Neuronal stem cell (in vitro differentiated cells): ENCODE measurements at places on chromosomes 5 and 9.

DNA sequence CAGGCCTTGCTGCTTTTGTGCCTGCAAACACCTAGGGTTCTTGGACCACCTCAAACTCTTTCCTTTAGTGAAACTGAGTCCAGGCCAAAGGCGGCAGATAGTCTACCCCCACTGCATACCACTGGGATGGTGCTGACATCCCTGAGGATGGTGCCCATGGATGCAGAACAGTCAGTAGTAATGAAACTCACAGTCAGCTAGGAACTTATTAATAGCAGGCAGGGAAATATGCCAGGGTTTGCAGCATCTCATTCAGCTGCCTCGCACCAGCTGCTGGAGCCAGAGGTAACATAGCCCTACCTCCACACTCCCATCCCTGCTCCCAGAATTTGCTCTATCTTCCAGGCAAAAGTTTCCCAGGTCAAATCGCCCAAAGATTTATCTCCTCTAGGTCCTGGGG is 189.1 kb downstream of the SREK1 start:
- no peak for DNase-seq

GRCh38 chr5:115414406-115415142 is 118.1 kb upstream of the CCDC112 start:
- DNase-seq: no peak

GRCh38 chr5:171242521-171242920 is 66.5 kb upstream of the TLX3 start:
- no peak for DNase-seq

- DNase-seq: no peak
These were observed 73.7 kb downstream of the MPDZ start for GRCh38 chr9:13205824-13206223.

DNA sequence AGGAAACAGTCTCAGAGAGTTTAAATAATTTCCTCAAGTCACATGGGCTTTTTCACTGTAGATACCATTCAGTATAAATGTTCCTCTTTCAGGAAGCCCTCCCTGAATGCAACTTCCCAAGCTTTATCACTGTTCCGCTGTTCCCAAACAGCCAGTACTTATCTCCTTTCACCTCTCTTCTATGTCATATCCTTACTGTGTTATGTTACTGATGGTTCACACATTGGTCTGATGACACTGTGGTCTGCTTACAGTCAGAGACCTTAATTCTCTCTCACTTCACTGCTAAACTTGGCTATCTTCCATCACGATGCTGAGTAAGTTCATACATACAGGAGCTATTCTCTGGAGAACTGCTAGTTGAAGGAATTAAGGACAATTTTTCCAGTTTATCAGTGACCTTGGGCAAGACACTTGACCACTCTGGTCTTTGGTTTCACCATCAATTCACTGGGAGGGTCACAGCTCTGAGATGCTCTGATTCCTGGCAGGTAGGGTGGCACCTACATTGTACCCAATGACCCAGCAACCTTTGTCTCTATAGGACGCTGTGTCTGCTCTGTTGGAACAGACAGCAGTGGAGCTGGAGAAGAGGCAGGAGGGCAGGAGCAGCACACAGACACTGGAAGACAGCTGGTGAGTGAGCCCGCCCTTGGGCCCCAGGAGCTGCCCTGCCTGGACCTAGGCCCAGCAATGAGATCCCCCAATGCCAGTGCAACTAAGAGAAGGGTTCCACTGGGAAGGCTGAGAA is 42.1 kb upstream of the RARS1 start:
- no peak for DNase-seq

GRCh38 chr5:73564675-73565074 is 764 bp downstream of the ANKRA2 start:
- no peak for DNase-seq

- DNase-seq: no peak
These were observed 290.8 kb upstream of the FBXL7 start for GRCh38 chr5:15209053-15209762.

GRCh38 chr9:132244582-132245455 is 83.0 kb downstream of the NTNG2 start:
- DNase-seq: no peak

DNA sequence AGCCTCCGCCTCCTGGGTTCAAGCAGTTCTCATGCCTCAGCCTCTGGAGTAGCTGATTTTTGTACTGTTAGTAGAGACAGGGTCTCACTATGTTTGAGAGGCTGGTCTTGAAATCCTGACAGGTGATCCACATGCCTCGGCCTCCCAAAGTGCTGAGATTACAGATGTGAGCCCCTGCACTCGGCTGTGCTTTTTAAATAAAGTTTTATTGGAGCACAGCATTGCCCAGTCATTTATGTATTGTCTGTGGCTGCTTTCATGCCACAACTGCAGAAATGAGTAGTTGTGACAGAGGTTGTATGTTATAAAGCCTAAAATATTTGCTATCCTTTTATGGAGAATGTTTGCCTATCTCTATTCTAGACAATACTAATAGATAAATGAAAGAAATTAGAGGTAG is 169.2 kb downstream of the AOPEP start:
- DNase-seq: no peak

DNA sequence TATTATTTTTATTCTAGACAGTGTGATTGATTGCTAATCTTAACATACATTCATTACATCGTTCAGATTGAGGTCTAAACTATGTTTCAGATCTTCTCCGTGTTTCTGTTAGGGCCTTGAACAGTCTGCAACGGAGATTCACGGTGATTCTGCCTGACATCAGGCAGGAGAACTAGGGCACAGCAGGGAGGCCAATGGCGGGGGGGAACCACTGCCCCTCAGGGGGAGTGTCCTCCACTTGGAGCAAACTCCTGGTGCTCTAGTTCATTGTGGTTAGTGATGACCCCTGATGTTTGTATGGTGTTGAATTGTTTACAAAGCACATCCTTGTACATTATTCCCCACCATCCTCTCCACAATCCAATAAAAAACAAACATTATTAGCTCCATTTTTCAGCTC is 173.5 kb downstream of the ZNF608 start:
- DNase-seq: no peak

DNA sequence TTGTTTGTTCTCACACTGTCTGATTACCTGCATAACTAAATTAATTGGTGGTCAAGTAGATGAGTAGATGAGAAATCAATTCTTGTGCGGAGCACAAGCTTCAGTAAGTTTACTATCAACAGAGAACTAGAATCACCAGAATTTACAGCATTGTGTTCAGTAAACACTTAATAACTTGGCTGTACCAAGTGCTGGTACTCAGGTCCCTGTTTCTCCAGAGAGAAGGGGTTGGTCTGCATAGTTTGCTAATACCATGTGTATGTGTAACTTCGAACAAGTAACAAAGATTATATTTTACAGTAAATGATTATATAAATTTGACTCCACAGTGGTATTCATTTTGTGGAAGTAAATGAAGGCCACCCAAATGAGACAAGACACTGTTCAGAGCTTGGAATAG is 146.3 kb downstream of the PCSK5 start:
- no peak for DNase-seq

DNA sequence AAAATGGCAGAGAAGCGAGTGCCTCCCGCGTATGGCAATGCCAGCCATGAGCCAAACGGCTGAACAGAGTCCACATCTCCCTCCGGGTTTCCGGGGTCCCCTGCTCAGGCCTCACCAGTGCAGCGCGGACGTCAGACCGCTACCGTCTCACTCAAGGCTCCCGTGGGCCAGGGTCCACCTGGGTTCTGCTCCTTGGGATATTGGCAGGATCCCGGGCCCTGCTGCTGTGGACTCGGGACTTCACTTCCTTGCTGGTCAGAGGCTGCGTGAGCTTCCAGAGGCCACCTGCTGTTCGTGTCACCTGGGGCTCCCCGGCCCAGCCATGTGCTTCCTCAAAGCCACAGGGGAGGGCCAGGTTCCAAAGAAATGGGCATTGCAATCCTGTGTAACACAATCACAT is 38.4 kb upstream of the CLPTM1L start:
- DNase-seq: no peak

GRCh38 chr9:11686733-11687132 is 1006.5 kb upstream of the TYRP1 start:
- DNase-seq: no peak

DNA sequence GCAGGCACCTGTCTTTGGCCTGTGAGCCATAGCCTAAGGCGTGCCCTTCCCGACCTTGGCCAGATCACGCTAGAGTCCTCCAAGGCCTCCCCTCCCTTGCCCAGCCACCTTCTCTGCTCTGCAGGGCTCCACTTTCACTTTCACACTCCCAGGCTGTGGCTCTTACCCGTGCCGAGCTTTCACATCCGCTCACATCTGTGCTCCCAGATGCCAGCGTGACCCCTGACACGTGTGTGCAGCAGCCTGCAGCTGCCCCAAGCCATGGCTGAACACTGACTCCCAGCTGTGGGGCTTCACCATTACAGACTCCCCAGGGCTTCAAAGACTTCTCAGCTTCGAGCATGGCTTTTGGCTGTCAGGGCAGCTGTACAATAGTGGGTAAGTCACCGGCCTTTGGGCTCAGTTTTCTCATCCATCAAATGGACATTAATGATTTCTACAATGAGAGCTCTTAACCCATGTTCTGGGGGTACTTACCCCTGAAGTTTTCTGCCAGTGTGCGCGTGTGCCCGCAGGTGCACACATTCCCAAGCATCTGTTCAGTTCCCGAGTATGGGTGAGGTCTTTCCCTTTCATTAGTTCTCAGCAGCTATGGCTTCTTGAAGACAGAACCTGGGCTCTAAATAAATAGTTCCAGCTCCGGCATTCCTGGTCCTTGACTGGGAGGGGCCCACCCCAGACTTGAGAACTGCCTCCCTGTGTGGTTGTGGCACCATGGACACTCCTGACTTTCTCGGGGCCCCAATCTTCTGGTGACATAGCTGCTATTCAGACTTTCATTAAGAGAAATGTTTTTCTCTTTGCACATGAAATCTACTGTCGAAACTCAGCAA is 118.6 kb downstream of the RGS3 start:
- no peak for DNase-seq

- no peak for DNase-seq
These were observed 141.1 kb downstream of the EFNA5 start for GRCh38 chr5:107529618-107530017.

DNA sequence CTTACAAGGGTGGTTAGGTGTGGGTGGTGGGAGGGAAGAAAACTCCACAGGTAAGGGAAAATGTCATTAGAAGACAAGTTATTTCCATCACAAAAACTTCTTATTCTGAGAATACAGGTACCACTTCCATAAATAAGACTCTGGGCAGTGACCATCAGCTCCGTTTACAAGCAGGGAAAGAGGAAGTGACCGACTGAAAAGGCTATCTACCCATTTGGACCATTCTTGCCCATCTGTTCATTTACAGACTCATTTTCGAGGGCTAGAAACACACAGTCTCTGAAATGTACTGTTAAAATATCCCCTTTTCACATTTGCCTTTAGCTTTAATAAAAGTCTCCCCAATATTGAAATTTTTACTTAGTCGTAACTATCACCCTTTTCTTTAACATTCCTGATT is 79.5 kb downstream of the TTC39B start:
- DNase-seq: no peak

DNA sequence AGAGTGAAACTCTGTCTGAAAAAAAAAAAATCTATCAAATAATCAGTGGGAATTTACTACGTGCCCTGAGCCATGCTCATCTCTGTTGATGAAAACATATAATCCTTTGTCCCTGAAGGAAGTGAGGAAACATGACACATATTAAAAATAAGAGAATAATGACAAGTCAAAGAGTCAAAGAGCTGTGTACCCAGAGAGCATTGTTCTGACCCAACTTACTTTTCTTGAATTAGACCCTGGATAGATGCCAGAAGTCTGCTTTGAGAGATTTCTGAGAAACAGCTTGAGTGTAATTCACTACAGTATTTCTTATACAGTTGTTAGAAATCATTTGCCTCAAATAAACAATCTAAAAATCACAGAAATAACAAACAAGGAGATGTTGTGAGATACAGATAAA is 490.0 kb upstream of the PIK3R1 start:
- DNase-seq: no peak

GRCh38 chr9:81069923-81070322 is 619.4 kb downstream of the TLE1 start:
- no peak for DNase-seq

GRCh38 chr9:127233550-127233949 is 31.0 kb upstream of the GARNL3 start:
- DNase-seq: no peak

DNA sequence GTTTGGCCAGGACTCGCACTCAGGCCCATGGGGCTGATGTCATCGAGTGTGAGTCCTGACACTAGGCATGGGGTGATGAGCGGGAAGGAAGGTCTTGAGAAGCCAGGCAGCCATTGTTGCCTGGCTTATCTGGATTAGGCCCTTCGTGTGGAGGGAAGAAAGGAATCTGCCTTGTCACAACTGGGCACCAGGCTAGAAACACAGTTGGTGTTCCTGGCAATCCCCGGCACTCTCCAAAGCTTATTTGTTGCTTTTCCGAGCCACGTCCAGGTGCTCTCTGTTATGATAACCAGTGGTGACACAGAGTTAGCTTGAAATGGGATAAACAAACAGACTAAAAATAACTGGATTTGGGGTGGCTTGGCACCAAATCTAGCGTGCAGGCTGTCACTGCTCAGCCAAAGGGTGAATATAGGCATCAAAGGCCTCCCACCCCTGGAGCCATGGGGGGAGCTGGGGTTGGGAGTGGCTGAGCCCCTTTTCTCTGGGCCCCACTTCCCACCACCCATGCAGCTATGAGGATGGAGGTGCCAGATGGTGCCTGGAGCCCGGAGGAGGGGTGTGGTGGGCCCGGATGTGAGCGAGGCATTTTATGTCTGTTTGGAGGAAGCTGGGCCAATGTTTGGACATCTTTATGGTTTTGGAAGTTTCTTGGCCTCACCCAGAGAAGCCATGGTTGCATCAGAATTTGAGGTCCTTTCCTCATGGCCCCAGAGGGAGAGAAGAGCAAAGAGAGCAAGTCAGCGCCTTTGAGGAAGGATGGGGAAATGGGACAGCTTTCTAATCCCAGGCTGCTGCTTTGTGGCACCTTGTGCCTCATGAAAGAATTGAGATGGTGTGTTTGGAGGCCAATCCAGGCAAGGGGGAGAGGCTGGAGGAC is 98.0 kb upstream of the PITX1 start:
- no peak for DNase-seq

GRCh38 chr9:109868207-109868606 is 88.2 kb downstream of the PALM2AKAP2 start:
- peak; percentile 14 for DNase-seq

DNA sequence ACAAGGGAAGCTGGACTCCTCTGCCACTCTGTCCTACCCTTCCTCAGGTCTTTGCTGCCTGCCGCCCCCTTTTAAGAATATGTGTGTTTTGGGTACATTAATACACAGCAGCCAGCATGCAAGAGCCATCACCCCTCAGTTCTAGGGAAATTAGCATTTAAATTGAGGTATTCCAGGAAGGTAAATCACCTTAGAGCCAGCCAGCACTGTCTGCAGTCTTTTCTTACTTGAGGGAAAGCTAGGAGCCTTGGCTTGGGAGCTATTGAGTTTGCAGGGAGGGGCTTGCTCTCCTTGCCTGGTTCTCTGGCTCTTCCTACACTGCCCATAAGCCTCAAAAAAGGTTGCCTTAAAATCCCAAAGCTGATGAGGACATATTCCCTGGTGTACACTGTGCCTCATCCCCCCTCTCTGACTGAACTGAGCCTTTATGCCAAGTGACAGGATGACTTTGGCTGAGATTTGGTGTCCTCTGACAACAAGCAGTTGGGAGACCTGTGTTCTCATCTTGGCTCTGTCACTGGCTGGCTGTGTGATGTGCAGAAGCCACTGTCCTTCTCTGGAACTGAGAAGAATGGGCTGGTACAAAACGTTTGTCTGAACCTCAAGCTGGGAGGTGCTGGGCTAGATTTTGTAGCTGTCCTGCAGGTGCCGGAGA is 54.1 kb downstream of the TRIM32 start:
- DNase-seq: no peak

- no peak for DNase-seq
These were observed 16.8 kb downstream of the AMBP start for GRCh38 chr9:114061292-114061691.

- no peak for DNase-seq
These were observed 21.0 kb downstream of the IL7R start for GRCh38 chr5:35877655-35878054.
